ENCODE measurements at places on chromosomes 5 and 9.

- no peak for DNase-seq
These were observed 234.6 kb downstream of the ZNF608 start for GRCh38 chr5:124511791-124512190.

DNA sequence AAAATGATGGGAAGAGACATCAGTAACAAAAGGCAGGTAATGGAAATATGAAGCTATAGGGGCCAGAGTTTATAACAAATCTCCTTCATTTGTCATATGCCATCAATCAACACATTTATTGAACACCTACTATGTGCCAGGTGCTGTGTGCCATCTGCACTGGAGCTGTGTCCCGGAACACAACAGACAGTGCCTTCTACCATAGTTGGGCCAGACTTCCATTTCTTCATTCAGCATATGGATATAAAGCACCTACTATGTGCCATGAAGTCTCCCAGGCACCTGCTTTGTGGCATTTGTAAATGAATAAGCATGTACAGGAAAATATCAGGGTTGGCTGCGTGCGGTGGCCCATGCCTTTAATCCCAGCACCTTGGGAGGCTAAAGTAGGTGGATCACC is 112.5 kb upstream of the ERCC6L2 start:
- DNase-seq: no peak

GRCh38 chr9:136754626-136755301 is 3.3 kb downstream of the LCN8 start:
- DNase-seq: no peak

GRCh38 chr5:19496056-19496455 is 491.9 kb downstream of the CDH18 start:
- DNase-seq: no peak

DNA sequence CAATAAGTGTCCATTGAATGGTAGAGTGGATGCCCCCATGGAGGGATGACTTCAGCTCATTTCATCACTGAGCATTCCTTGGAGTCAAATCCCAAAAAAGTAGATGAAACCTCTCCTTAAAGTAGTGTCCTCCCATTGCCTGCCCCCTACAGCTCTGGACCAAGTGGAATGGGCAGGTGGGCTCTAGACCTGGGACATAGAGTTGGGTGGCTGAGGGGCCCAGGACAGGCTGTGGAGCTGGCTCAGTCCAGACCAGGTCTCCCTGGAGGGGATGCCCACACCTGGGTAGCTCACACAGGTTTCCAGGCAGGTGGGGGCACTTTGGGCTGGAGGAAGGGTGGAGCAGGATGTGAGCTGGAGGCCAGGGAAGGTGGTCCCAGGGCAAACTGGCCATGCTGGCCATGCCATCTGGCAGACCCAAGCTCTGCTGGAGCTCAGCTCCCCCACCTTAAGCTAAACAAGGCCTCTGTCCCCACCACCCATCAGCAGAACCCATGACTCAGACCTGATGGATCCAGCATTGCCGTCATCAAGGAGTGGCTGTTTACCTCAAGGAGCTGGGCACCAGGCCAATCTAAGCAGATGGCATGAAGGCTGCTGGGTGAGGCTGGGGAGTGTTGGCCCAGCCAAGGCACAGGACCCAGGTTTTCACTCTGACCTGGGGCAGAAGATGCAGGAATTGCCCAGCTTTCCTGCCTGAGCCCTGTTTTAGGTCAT is 6.2 kb upstream of the SPINK4 start:
- no peak for DNase-seq

- DNase-seq: peak; percentile 60
These were observed 281.3 kb downstream of the ARRDC3 start for GRCh38 chr5:91101600-91102379.

GRCh38 chr9:14529054-14529453 is 164.2 kb downstream of the ZDHHC21 start:
- no peak for DNase-seq

GRCh38 chr9:99682870-99683269 is 138.8 kb upstream of the NR4A3 start:
- DNase-seq: no peak

GRCh38 chr9:88973281-88974045 is 17.8 kb upstream of the S1PR3 start:
- no peak for DNase-seq

GRCh38 chr9:79023134-79023580 is 548.6 kb upstream of the TLE4 start:
- no peak for DNase-seq

DNA sequence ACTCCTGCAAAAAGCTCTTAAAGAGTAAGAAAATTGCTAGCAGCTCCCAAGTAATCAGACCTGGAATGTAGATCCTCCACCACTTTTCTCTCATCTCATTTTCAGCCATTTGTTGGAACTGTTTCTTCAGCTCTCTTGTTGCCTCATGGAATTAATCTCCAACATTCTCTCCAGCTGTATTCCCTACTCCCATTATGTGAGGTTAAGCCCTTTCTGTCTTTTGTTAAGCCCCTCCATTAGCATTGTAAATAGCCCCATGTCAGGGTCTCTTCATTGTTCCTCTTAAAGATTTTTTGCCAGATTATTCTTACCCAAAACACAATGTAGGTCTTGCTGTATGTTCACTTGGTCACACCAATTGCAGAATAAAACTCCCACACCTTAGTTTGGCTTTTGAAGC is 119.8 kb downstream of the PLPPR1 start:
- DNase-seq: no peak

- DNase-seq: no peak
These were observed 315.3 kb upstream of the MSX2 start for GRCh38 chr5:174409070-174409469.

- no peak for DNase-seq
These were observed 191.9 kb upstream of the SEMA6A start for GRCh38 chr5:116766470-116766947.

DNA sequence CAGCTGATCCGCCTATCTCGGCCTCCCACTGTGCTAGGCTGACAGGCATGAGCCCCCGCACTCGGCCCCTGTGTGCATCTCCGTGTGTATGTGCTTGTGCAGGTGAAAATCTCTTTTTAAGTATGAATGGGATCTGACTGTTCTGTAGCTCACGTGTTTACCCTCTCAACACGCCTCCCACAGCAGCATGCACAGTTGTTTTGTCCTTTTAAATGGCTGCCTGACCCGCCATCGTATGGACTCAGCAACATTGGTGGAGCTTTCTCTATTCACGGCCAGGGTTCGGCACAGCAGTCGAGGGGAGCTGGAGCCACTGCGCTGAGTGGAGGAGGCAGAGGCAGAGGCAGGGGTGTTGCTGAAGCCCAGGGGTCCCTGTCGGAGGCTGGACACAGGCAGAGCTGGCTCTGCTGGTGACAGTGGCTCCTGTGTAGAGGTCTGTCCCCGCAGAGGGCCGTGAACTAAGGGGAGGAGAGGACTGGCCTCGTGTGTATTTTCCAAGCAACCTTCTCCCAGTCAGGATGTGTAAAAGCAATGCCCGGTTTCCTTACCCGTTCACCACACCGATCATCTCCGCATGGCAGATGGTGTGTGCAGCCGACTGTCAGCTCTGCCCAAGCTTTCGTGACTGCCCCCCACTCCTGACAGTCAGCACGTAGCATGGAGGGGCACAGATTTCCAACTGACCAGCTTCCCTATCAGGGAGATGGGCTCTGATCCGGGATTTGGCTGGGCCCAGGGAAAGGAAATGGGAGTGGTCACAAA is 37.3 kb downstream of the MRPL36 start:
- DNase-seq: no peak

DNA sequence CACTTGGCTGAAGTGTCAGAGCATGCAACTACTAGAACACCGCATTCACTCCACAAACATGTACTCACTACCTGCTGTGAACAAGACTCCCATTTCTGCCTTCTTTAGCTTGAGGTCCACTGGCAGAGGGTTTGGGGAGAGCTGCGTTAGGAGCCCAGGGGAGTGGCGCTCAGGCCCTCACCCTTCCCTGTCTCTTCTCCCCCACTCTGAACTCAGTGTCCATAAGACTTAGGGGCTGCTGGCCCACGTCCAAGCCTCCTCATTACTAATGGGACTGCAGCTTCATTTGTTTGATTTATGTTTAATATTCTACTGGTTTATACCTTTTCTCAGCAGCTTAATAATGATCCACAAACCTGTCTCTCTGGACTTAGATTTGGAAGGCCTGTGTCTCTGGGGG is 70.9 kb downstream of the HSPA4 start:
- no peak for DNase-seq

DNA sequence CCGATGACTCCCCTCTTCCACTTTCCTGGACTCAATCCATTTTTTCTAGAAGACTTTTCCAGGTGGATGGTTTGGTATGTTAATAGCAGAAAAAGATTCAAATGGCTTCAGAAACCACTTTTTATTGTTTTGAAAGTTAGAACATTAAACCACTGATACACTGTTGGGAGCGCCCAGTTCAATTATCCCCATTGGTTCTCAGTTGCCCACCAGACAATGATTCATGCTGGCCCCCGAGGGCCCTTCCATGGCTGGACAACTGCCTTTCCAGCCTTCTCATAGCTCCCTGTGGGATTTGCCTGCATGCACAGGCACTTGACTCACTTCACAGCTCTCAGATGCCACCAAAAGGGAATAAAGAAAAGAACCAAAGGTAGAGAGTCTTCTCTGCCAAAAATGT is 21.3 kb upstream of the ANKRD34B start:
- DNase-seq: no peak

DNA sequence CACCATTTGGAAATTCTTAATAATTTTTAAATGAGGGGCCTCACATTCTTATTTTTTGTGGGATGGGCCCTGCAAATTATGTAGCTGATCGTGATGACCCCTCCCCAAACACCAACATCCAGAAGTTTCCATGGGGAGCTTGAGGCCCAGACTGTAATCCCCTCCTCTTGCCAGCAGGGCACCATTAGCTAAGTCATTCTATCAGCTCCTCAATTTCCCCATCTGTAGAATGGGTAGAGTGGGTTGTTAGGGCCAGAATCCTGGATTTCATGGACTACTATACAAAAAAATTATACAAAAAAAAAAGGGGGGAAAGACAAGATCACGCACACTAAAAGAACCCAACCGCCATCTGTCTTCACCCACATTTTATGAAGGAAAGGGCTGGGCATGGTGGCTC is 38.4 kb downstream of the SHB start:
- no peak for DNase-seq
